Left ventricle myocardium superior (tissue), 1 donor: ENCODE measurements at places on chromosomes 16 and 17. TPM values are rescaled to one million over a fixed set of nuclear protein-coding genes. Genes with fewer than 3 reads are reported as not detected.

CHST4 gene
- total RNA-seq, result not detected

CDRT15L2 gene
- not detected for total RNA-seq

C17orf78 gene
- not detected for total RNA-seq

DNA sequence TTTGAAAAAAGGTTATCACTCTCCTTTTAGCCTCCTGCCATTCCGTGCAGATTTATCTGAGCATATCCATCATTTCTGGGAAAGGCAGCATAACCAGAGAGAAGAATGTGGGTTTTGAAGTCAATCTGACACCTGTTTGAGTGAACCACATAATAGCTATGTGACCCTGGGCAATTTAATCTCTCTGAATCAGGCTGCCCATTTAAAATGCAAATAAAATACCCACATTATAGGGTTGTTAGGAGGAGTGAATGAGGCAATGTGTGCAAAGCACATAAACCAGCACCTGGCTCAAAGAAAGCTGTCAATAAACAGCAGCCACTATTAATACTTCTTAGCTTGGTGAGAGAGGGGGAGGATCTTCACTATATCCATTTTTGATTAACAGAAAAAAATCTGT is 88.0 kb downstream of the CACNG1 start:
- no peak for DNase-seq

DNA sequence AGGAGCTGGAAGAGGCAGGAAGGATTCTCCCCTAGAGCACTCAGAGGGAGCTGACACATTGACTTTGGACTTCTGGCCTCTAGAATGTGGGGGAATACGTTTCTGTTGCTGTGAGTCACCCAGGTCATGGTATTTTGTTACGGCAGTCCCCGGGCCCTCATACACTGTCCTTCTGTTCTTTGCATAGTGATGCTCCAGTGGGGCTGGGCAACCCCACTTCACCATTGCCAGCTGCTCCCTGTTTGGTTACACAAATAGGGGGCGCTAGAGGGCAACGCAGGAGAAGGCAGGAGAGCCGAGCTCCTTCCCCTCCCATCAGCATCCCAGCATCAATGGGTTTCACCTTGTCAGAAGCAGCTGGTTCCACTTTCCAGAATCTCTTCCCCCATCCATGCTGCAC is 257.7 kb upstream of the FOXF1 start:
- no peak for DNase-seq

- DNase-seq, result no peak
These were observed 24.6 kb upstream of the FAAP100 start for GRCh38 chr17:81576621-81577277.

GRCh38 chr17:7586673-7587419 is 3.0 kb downstream of the SOX15 start:
- DNase-seq, result peak; percentile 54

DNA sequence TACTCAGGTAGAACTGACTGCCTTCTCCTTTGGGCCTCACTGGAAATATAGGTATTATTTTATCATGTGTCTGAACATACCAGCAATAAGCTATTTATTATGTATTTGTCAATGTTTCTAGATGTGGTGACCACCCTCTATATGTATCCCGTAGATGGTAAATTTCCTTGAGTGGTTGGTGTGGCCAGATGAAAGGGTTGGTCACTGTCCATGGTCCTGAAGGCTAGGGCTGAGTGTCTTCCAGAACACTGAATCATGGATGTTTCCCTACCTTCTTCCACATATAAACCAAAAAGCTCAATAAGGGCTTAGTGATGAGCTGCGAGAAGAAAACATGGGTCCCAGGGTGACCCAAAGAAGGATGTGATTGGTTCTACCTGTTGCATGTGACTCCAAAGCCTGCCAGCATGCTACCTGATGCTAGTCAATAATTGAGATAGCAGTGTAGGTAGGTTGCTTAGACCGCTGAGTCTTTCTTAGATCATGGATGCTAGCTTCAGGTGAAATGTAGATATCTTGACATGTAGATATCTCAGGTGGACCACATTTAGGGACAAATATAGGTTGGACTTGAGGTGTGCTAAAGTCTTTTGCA is 150.3 kb downstream of the ASIC2 start:
- no peak for DNase-seq

- peak; percentile 65 for DNase-seq
These were observed 6.9 kb downstream of the DOK4 start for GRCh38 chr16:57479205-57479975.

DNA sequence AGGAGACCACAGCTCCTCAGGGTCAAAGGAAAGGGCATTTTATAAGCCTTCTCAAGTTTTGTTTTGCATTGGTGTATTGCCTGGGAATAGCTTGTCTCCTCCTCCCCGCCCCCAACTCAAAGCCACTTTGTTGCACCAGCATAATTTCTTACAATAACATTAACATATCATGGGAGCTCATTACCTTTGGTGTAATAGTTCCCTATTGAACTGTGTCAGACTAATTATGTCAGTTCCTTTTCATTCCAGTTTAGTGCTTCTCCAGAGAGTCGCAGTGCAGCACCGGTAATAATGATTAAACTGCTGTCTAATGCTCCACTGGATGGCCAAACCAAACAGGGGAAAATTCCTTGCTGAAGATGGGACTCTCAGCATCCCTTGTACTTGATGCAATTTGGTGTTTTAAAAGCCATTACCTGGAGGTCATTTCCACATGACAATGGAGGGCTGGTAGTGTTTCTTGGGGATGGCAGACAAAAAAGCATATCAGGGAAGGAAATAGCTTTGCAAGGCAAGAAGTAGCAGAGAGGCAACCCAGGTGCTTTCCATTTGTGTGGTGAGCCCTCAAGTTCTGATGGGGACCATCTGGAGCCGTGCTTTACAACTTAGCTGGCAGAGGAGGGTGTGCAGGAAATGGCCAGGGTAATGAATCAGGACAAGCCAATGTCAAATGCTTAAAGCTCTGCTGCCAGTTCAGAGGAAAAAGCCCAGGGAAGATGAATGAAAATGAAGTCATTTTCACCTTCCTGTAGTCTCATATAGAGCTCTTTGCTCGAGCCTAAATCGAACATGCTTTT is 91.5 kb upstream of the NLRP1 start:
- no peak for DNase-seq

DNA sequence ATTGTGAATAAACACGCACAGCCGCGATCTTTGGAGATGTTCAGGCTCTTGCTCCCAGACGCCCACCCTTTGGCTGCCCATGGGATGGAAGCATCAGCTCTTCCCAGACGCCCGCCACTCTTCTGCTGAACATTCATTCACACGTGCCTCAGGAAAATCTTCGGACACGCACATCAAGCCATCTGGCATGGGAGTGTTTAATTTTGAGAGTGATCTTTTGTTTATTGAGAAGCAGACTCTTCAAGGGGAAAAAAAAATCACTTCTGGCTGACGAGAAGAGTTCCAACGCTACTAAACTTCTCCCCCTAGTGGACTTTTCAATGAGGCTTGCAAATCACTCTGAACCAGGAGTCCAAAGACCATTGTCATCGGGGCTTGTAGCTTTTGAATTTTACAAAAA is 62.0 kb upstream of the NUDT7 start:
- DNase-seq, result no peak

- no peak for DNase-seq
These were observed 29.8 kb upstream of the ANKFY1 start for GRCh38 chr17:4293572-4293971.

- peak; percentile 80 for DNase-seq
These were observed 150.8 kb downstream of the SSH2 start for GRCh38 chr17:29778956-29779811.
